ENCODE measurements at places on chromosomes 7 and 10.

GRCh38 chr7:156626220-156626895, 14.2 kb upstream of the RNF32 start:
- no peak for DNase-seq

DNA sequence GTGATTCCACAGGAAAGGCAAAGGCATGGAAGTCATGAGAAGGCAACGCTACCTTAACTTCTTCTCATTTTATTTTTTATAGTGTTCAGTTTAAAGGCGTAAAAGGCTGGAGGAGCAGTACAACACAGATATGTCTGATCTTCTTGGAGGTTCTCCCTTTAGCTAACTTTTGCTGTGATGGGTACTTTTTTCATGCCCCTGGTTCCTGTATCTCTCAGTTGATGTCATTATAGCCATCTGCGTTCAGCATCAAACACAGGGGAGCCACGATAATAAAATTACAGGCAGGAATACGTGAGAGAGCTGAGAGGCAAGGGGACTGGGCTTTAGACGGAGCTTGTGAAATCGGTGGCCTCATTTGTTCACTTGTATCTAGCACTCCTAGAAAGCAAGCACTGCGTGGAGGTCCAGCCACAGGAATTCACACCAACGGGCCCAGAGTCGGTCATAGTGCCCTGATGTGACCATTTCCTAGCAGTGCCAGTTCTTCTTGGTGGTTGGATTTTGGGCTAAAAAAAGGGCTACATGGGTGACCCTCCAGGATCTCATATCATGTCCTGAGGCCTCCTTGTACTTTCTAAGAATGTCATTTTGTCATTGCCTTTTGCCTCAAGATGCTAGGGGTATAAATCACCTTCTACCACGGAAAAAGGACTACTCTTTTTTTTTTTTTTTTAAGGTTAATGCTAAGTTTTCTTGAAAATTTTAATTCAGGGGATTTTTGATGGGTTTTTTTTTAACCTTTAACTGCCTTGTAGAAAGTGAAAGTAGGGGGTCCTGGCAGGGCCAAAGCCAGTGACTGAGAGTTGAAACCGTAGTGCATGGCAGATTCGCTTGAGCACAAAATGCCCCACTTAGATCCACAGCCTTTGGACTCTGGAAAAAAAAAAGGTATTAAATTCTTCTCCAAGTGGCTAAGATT, 191.5 kb downstream of the CELF2 start:
- no peak for DNase-seq

GRCh38 chr7:145698526-145699262, 417.9 kb upstream of the CNTNAP2 start:
- no peak for DNase-seq

GRCh38 chr10:59578741-59579140, 130.9 kb downstream of the SLC16A9 start:
- DNase-seq, result no peak

- no peak for DNase-seq
Measured at GRCh38 chr7:20698469-20698868, 83.0 kb downstream of the ABCB5 start.

DNA sequence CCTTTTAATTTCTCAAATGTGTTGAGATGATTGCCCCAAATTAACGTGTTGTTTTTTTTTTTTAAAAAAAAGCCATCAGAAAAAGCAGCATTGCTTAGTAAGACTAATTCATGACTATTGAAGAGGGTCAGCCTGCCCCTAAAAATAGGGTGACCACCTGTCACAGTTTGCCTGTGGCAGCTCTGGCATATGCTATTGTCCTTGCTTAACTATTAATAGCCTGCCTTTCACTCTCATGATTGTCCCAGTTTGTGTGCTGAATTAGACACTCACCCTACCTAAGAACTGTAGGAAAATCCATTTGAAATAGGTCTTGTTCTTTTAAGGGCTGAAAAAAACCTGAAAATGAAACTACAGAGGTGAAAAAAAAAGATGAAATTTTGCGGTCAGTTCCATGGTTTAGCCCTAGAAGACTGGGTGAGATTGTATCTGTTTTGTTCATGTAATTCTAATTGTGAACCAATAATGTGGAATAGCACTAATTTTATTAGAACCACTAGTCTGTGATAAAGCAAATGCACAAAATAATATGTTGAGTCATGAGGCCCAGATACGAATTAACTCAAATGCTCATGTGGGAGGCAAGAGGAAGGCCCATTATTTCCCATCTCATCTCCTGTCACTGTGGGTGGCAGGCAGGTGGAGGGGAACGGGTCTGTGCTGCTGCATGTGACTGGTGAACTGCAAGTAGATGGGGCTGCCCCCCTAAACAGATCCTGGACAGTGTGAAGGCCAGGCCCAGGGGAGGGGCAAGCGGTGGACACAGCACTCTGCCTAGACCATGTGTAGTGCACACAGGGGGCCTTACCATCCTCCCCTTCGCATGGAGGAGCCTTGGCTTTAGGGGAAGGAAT, 265.4 kb upstream of the NFE2L3 start:
- no peak for DNase-seq

GRCh38 chr10:83037653-83038052, 1101.7 kb upstream of the GHITM start:
- DNase-seq, result no peak

DNA sequence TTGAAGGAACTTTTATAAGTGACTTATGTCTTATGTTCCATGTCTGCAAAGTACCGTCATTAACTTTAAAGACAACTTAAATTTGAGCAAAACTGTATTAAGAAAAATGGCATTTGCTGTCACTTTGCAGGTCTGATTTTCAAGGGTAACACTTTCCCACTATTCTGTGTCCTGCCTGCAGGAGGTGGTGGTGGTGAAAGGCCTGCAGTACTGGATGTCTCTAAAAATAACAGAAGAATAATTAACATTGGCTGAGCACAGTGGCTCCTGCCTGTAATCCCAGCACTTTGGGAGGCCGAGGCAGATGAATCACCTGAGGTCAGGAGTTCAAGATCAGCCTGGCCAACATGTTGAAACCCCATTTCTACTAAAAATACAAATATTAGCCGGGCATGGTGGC, 13.2 kb upstream of the PTER start:
- DNase-seq, result no peak

DNA sequence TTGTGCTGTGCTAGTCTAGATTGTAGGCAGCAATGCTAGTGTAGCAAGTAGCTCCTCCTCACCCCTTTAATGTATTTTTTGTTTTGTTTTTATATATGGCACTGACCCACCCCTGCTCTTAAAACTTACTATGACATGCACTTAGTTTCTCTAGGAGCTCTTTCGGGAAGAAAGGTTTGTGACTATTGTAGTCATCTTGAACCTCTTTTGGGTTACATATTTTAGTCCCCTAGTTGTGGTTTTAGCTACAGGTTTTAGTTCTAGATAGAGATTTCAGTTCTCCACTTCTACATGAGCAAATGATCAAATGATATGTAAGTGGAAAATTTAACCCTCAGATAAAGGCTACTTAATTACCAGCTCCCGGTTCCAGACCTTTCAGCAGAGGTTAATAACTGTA, 14.9 kb downstream of the MINPP1 start:
- DNase-seq, result no peak

DNA sequence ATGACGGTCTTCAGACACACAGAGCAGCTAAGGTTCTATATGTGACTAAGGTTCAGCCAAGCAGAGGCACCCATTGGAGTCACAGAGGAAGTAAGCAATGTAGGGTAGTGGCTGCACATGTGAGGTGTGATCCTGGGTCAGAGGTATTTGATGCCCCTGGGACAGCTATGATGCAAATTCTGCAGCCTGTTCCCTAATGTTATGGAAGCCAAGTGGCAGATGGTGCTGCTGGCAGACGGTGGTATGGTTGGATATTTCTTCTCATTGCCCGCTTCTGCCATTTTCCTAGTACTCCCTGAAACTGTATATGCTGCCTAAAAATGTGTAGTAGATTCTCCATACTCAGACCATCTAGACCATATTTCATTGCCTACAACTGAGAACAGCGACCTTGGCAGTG, 7.2 kb downstream of the TAS2R16 start:
- DNase-seq, result no peak

- no peak for DNase-seq
Measured at GRCh38 chr10:99809931-99810615, 27.6 kb downstream of the ABCC2 start.

DNA sequence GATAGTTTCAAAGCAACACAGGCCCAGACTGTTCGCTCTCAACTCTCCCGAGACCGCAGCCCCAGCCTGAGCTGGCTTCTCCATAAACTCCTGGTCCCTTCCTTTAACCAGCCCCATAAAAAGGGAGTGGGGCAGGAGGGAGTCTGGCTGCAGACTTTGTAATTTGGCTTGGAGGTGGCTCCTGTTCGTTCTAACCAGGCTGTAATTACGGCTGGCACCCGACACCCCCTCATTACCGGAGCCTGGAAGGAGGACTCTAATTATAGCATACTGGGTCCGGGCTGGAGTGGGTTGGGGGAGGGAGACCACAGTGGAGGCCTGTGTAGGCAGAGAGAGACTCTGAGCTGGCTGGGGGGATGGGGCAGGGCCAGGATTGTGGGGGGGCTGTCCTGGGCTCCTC, 49.7 kb downstream of the UNC5B start:
- no peak for DNase-seq

- no peak for DNase-seq
Measured at GRCh38 chr10:33570495-33570894, 236.0 kb upstream of the NRP1 start.

GRCh38 chr7:25186436-25186835, 41.9 kb downstream of the NPVF start:
- DNase-seq, result no peak

- DNase-seq, result no peak
Measured at GRCh38 chr7:159201722-159202330, 57.2 kb upstream of the VIPR2 start.

DNA sequence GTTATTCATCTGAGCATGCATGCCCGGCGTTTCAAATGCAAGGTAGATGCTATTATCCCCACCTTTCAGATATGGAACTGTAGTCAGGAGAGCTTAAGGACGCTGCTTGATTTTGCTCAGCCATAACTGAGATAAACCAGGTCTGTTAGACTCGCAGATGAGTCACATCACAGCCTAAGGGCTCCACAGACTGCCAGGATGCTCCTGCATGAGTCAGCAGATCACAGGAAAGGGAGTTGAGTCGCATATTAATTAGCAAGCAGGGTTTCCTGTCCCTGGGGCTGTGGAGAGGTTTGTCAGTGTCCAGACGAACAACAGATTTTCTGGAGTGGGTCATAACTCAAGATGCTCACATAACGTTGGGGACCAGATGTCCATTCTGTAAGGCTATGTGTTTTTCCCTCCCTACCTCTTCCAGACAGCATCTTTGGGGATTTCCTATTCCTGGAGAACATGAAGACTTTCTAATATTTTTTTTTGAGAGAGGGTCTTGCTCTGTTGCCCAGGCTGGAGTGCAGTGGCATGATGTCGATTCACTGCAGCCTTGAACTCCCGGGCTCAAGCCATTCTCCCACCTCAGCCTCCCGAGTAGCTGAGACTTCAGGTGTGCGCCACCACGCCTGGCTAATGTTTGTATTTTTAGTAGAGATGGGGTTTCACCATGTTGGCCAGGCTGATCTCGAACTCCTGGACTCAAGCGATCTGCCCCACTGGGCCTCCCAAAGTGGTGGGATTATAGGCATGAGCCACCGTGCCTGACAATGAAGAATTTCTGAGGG, 36.7 kb downstream of the PFKFB3 start:
- DNase-seq, result peak; percentile 57

DNA sequence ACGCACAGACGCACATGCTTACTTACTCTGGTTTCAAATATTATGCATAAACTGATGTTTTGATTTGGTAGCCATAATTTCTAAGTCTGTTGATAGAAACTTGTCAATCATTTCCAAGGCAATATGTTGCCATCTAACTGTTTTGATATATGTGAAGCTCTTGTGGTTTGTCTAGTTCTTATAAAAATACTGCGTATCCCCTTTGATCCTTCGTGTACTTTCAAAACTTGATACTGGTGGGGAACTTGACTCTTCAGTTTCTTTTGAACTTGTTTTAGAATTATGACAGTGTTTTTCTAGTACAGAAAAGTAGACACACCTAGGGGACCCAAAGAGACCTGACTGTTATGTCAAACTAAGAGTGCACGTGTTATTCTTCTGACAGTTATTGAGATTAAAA, 708.0 kb downstream of the LRMDA start:
- DNase-seq, result no peak

- no peak for DNase-seq
Measured at GRCh38 chr7:28483112-28483511, 70.8 kb downstream of the CREB5 start.

DNA sequence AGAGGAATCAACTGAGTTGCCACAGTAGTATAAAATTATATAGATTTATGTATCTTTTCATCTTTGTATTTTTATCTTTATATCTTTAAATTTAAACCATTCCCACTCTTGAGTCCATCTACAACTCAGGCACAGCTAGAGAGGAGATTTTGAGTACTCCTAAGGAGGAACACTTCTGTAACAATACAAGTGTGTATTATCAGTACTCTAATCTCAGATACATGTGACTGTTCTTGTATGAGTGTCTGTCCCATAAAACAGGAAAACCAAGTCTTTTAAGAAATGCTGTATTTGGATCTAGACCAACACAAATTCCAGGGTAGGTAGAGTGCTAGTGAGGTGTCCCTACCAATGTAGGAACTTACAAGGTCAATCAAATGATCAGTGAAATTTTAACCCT, 1428.0 kb upstream of the LRRTM3 start:
- no peak for DNase-seq

- DNase-seq, result peak; percentile 21
Measured at GRCh38 chr10:74177140-74177677, 26.2 kb downstream of the ADK start.

DNA sequence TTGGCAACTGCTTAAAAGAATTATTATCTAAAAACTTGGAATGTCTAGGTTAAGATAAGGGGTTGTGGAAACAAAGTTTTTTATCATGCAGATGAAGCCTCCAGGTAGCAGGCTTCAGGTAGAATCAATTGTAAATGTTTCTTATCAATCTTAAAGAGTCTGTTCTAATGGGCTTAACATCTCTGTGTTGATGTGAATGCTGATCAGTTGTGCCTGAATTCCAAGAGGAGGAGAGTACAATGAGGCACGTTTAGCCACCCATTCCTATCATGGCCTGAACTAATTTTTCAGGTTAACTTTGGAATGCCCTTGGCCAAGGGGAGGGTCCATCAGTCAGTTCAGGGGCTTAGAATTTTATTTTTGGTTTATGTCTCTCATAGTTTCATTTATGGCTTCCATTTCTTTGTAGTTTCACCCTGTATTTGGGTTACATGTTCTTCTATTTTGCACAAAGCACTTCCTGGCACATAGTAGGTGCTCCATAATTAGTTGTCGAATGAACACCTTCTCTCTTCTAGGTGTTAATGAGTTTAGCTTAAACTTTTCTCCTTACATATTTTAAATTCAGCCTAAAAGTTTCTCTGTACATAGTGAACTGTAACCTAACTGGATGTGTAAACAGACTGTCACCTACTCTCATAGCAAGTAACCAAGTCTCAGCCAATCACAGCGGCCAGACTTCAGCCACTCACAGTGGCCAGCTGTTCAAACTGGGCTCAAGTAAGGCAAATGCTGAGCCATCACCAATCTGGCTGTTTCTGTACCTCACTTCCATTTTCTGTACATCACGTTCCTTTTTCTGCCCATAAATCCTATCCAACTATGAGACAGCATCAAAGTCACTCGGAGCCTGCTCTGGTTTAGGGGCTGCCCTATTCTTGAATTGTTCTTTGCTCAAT, 34.7 kb downstream of the ALOX5 start:
- DNase-seq, result no peak

- no peak for DNase-seq
Measured at GRCh38 chr10:43955002-43955596, 306.4 kb upstream of the ZNF32 start.

Measured in stimulated activated CD8-positive, alpha-beta memory T cell treated with anti-CD3 and anti-CD28 coated beads, Interleukin-15, amount 100 ng/mL, for 48 hours (primary cell).